ENCODE measurements at places on chromosomes 6 and 20.
A peak's percentile ranks its signal among the peaks of the same experiment; 100 is the strongest.

- DNase-seq, result no peak
Observed at GRCh38 chr6:4939241-4939640, 64.6 kb downstream of the RPP40 start.

DNA sequence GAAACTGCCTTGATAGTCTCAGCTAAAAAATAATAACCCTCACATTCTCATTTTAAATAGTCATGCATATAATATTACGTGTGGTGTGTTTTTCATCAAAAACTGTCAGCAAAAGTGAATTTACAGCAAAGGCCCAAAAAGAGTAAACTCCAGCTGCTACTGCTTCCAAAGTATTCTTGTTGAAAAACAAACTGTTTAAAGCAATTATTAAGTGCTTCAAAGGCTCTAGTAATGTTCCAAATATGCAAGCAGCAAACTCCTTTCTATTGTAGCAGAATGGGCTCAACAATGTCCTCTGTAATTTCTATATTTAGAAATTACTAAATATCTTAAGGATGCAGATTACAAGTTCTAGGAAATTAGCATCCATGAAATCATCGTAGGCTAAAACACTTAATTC is 280.0 kb upstream of the TBX18 start:
- DNase-seq, result no peak

GRCh38 chr6:26025047-26025893 is 62.0 kb upstream of the HFE start:
- no peak for DNase-seq

- peak; percentile 48 for DNase-seq
Observed at GRCh38 chr20:3172933-3173609, at the start of gene LZTS3. Gene LZTS3, minus strand, starts transcription at chr20:3173549. Its CDS starts 6,386 bp downstream, at chr20:3167163.

DNA sequence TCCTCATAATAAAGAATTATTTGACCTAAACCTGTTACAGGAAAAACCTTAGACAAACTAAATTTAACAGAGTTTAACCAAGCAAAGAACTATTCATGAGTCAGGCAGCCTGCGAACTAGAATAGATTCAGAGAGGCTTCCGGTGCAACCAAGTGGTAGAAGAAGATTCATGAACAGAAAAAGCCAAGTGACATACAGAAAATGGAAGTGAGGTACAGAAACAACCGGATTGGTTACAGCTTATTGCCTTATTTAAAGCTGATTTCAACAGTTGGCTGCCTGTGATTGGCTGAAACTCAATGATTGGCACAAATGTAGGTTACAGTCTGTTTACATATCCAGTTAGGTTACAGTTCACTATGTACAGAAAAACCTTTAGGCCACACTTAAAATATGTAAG is 10.1 kb downstream of the PPP1R3G start:
- no peak for DNase-seq

- no peak for DNase-seq
Observed at GRCh38 chr6:90689172-90689571, 102.3 kb upstream of the MAP3K7 start.

GRCh38 chr6:37699138-37699766 is 1.6 kb upstream of the MDGA1 start:
- no peak for DNase-seq

DNA sequence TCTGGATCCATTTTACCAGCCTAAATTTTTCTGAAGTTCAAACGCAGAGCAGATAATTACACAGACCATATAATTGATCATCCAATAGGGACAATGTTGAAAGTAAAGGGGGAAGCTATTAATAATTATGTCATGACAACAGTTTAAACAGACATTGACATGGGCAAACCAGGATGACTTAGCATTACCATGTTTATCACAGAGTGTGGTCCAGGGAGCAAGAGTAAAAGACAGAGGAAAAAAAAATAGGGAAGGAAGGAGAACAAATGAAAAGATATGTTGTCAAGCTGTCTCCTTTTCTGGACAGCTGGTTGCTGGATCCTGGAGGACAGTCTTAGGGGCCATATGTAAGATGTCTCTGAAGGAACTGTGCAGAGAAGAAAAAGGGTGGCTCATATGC is 69.4 kb upstream of the FBXL4 start:
- DNase-seq, result no peak

DNA sequence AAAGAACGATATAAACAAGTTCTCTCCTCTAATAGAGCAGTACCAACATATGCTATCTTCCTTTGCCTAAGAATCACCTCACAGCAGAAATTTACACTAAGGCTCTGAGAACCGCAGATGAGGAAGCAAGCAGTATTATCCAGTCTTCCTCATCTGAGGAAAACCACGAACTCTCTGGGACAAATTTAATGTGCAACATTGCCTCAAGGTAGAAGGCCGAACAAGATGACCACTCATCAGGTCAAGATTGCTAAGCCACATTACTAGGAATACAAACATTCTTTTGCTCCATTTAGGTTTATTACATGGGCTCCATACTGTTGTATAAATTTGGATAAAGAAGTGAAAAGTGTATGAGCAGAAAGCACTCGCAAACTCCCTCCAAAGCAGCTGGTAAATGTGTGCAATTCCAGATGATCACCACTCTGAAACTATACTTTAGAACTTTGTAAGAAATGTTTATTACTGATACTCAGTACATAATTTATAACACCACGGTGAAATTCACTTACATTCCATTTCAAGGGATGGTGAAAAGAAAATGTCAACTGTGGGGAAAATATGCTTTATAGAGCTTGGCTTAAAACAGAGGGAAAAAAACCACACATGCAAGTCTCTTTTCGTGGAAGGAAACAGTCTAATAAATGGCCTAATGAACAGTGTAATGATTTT is 398.4 kb downstream of the BTBD9 start:
- DNase-seq, result no peak

DNA sequence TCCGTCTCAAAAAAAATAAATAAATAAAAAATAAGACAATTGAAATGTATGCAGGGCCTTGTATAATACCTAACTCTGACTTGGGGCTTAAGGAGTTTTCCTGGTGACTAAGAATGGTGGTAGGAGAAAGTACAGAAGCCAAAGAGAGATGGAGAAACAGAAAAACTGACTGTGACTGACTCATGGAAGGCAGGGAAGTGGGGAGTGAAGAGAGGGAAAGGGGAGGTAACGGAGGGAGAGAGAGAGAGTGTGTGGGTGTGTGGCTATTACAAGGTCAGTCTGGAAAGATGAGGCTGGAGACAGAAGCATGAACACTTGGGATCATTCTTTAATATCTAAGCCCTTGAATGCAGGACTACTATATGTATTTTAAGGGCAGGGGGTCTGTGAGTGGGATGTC is 38.5 kb downstream of the SNRNP48 start:
- peak; percentile 8 for DNase-seq
